ENCODE measurements at places on chromosomes 2 and 18.

DNA sequence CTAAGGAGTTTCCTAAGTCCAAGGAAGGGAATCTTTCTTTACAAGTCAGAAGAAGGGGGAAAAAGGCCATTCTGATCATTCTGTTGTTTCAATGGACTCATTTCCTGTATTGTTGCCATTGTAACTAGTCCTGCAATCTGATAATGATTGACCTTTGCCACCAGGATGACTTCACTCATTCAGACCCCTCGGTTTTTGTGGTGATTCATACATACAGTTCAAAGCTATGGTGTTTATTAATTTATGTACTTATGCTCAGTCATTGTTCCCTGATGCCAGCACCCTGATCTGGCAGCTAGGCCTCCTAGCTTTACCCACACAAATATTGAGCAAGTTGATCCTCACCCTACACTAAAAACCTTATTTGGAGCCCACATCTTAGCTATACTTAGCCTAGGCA, 57.6 kb upstream of the ZNF519 start:
- DNase-seq = no peak

GRCh38 chr2:180933332-180933731, 47.1 kb upstream of the UBE2E3 start:
- no peak for DNase-seq

DNA sequence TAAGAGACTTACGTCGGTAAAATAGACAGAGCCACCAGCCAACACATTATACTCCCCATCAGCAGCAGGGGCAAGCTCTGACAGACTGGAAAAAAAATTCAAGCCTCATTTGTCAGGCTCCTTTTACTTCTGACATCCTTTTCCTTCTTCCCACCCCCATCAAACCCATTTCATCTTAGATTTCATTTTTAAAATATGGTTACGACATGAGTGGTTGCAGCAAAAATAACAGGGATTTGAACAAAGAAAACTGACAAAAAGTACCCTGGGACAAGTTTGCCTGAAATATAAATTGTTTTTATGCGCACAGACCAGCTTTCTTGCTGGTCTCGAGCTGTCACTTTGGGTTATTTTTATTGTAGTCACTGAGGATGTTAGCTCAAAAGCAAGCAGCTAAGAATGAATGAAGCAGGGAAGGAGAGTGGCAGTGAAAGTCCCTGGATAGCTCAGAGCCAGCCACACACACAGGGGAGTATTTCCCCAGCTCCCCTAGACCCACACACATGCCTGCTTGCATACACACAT, 30.7 kb upstream of the LINC00305 start:
- no peak for DNase-seq

- DNase-seq = no peak
Measured at GRCh38 chr2:84799772-84800171, 81.1 kb downstream of the TRABD2A start.

DNA sequence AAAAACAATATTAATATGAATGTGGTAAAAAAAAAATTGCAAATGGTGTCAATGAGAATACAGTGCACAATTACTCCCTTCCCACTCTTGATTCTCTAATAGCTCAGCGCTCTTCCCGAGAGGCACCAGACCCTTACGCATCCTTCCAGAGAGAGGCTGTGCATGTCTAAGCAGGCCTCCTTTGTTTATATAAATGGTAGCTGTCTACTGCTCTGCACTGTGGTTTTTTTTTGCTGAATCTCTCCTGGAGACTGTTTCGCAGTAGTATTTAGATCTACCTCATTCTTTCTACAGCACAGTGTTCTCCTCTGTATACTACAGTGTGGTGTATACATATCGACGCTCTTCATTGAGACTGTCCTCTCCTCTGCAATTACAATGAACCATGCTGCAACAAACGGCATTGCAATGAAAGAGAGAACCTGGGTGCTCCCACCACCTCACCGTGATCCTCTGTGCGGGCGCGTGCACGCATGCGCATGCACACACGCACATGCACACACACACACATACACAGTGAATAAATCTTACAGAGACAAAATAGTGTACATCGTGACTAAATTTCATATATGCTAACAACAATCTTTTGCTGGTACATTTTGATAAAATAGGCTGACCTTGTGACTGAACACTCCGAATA, 19.4 kb downstream of the SEPTIN10 start:
- DNase-seq = no peak

DNA sequence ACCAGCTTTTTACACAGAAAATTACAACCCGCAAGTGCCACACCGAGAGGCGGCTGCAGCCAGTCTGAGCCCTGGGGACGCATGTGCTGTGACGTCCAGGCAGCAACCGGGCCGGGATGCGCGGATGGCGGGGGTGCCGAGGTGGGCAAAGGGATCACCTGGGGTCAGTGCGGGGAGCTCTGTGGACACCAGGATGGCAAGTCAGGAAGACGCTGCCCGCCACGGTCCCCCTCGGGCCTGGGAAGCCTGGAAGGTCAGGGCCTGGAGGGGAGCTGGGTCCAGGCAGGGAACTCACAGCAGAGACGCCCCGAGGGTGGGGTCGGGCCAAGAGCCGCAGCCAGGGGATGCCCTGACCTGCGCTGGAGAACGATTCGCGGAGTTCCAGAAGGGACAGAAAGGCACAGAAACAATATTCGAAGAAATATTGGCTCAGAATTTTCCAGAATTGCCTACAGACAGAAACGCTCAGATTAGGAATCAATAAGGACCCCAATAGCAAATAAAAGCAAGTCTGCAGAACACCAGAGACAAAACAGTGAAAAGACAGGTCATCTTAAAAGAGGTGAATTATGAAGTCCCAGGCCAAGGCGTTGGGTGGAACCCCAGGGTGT, 11.7 kb upstream of the KIF1A start:
- DNase-seq = no peak

DNA sequence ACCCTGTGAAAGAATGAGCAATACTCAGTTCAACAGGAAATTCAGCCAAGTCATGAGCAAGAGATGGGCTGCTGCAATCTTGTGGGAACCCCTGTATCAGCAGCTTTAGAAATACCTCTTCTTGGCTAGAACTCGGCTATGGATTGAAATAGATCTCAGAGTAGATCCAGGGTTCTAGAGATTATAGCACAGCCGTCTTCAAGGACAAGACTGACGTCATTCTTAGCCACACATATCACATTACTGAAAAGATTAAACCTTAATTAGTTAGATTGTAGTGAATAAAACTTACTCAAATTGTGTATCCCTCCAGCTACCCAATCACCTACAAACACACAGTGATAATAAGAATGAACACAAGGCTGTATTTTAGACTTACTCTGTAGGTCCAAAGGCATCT, 776.4 kb downstream of the EPHA4 start:
- no peak for DNase-seq

GRCh38 chr18:12283256-12283655, 24.8 kb upstream of the TUBB6 start:
- no peak for DNase-seq

DNA sequence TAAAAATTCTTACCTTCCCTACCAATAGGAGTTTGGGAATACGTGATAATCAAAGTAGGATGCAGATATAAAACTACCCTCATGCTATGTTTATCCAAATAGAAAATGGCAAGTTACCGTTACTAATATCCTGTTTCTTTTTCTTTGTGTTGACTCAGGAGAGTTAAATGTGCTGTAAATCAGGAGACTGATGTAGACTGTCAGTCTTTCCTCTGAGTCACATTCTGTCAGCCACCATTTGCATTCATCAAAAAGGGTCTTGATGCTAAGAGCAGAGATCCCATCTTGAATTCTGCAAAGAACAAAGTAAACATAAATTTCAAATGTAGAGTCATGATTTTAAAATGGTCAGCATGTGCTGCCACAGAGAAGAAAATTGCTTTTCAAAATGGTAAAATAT, 712.8 kb downstream of the SOCS6 start:
- DNase-seq = no peak

GRCh38 chr18:9609190-9609589, 5.2 kb downstream of the PPP4R1 start:
- DNase-seq = no peak

- DNase-seq = no peak
Measured at GRCh38 chr2:198113316-198113715, 308.9 kb downstream of the PLCL1 start.

DNA sequence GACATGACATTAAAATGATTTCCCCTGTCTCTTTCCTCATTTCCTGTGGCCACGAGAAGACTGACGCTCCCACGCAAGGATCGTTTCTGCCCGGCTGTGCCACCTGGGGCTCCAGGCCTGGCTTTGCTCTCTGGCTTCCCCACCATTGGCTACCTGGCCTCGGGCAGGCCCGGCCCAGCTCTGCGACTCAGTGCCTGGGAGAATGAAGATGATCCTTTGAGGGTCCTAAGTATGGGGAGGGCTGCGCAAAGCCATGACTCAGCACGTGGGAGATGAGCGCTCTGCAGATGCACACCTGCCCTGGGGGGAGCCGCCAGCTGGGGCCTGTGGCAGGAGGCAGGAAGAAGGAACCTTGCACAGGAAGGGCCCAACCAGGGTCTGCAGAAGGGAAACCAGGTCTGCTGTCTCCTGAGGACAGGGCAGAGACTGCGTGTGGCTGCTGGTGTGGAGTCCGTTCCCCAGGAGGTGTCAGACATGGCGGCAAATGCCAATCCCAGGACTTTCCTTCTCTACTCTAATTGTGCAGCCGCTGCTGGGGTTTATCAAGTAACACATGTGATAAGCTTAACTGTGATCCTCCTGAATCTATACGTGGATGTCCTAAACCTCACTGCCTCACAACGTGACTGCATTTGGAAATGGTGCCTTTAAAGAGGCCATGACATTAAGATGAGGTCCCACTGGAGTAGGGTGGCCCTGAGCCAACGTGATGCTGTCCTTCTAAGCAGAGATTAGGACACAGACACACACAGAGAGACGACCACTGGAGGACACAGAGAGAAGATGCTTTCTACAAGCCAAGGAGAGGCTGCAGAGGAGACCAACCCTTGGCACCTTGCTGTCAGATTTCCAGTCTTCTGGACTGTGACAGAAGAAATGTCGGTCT, 32.9 kb downstream of the MBP start:
- no peak for DNase-seq

DNA sequence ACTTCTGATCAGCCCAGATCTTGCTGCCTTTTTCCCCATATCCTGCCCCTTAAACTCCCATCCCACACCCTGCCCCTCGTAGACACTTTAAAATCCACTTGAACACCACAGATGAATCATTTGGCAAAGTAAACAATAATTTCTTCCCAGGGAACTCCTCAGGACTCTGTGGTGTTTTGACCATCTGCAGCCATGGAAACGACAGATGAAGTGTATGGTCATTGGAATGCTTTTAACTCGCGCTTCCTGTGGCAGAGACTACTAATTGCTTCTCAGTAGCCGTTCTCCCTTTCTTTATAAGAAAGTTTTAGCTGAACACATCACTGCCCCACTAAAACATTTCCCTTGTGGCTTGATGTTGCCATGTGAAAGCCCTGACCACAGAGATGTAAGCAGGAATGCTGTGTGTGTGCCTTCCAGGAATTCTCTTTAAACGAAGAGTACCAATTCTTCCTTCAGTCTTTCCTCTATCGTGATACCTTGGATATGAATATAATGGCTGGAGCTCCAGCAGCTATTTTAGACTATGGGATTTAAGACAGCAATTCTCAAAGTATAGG, 92.7 kb upstream of the PARD3B start:
- no peak for DNase-seq

- DNase-seq = no peak
Measured at GRCh38 chr2:23414871-23415270, 29.9 kb downstream of the KLHL29 start.

GRCh38 chr2:189685540-189686229, 11.2 kb downstream of the ANKAR start:
- DNase-seq = no peak

GRCh38 chr2:236633219-236633570, 63.6 kb downstream of the ACKR3 start:
- no peak for DNase-seq

GRCh38 chr2:127792805-127793204, 18.2 kb downstream of the WDR33 start:
- DNase-seq = no peak

DNA sequence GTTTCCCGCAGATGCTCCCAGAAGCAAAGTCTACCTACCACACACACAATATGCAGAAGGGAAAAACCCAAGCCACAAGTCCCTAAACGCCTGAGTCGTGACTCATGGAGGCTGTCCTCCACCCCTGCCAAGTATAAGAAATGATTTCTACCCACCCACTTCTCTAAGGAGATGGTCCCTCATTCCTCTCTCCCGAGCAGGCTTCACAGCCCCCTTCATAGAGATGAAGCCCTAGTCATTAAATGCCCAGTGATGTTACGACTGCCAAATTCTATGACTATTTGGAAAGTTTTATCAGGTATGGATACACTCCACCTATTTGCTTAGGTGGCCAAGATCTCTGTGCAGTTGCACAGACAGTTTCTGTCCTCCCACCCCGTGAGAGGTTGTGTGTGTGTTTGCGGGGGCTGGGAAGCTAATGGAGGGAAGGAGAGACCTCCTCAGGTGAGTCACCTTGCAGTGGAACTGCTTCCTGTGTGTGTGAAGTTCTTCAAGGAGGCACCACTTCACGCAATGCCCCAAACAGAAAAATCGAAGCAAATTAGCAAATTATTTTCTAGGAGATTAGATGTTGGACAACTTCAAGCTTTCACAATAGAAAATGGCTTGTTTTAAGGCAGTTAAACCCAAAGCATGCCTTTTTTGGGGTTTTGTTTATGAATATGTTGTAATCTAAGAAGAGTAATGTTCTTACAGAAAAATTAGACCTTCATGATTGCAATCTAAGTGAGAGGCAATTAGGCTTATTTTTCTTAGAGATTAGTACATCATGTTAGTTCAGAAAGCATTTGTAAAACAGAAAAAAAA, 175.2 kb downstream of the TGIF1 start:
- no peak for DNase-seq
